Activated T-cell treated with anti-CD3 and anti-CD28 coated beads, Interleukin-2, amount 50 U/mL, for 24 hours (primary cell): ENCODE measurements at places on chromosomes 6 and 20.

- DNase-seq = no peak
Observed at GRCh38 chr20:3716195-3716834, 3.9 kb upstream of the SIGLEC1 start.

DNA sequence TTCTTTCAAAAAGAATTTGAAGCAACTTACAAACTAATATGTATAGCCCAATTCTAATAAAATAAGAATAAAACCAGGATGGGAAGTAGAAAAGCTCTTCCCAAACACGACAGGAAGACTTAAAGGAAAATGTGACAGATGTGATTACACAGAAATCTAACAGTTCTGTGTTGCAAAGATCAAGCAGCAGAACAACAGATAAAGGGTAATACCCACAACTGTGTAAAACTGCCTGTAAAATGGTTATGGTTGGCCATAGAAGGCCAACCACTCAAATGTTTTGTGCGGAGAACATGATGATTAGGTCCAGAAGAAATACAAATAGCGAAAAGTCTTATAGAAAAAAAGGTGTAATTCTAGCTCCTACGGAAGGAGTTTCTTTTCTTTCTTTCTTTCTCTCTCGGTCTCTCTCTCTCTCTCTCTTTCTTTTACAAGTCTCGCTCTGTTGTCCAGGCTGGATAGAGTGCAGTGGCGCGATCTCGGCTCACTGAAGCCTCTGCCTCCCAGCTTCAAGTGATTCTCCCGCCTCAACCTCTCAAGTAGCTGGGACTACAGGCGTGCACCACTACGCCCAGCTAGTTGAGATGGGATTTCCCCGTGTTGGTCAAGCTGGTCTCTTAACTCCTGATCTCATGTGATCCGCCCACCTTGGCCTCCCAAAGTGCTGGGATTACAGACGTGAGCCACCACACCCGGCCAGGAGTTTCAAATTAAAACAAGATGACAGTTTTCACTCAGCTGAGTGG is 128.5 kb downstream of the QRSL1 start:
- no peak for DNase-seq

DNA sequence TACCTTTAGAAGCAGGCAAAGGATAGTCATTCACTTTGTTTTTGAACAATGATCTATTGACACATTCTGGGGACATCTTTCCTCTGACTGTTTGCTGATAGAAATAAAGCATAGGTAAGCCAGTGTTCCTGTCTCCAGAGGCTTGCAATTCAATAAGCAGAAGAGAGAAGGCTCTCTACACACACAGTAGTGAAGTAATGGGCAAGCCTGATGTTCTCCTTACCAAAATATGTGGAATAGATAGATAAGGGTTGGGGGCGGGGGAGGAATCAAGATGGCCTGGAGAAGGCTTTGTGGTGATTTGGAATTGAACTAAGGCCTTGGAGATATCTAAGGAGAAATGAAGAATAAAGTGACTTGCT is 27.3 kb downstream of the PAQR8 start:
- DNase-seq = no peak

GRCh38 chr6:57215260-57215659 is 6.8 kb downstream of the RAB23 start:
- no peak for DNase-seq

DNA sequence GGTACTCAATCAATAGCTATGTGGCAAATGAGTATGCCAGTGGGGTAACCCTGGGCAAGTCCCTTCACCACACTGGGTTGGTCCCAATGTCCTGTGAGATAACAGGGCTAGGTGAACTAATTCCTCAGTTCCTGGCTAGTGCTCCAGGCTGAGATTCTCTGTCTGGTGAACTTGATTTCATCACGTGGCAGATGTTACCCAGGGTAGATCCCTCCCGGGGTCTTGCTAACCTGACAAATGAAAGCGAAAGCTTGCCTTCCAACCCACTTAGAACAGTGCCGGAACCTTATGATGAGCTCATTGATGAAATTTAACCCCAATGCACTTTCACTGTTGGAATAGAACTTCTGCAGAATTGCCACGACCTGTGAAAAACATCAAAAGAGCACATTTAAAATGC is 6.6 kb upstream of the ANKRD60 start:
- no peak for DNase-seq

DNA sequence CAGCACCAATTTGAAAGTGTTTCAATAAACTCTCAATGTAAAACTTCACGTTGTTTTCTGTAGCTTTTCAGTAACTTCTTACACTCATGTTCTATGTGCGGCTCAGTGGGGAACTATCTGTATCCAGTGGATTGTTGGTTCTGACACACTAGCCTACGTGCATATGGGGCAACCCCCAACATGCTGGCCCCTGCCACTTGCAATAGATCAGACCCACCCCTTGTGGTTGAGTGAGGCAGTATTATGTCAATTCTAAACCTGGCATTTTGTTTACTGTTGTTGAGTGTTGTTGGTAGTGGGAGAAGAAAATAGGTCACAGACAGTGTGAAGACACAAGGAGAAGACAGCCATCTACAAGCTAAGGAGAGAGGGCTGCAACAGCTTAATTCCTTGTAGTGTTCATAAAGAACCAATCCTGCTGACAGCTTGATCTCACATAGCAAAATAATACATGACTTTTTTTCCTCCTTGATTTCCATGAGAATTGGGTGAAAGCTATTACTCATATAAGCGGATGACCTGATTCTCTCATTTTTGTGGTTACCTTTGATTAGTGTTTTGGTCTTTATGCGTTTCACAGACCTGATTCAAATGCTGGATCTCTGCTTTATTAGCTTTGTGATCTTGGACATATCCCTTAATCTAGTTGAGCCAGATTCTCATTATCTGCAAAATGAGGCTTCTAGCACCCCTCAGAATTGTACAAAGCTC is 320.4 kb downstream of the LAMA2 start:
- DNase-seq = no peak

- DNase-seq = no peak
Observed at GRCh38 chr20:22880277-22880676, 154.8 kb upstream of the SSTR4 start.
